ENCODE measurements at places on chromosomes 4 and X.

GRCh38 chr4:124304941-124305340 is 407.6 kb downstream of the ANKRD50 start:
- no peak for DNase-seq

GRCh38 chr4:84583876-84584380 is 1.0 kb downstream of the CDS1 start:
- DNase-seq: no peak

GRCh38 chr4:155539746-155540145 is 126.9 kb upstream of the GUCY1A1 start:
- DNase-seq: no peak

- DNase-seq: no peak
Measured at GRCh38 chr4:56102601-56103000, 153.9 kb downstream of the CEP135 start.

DNA sequence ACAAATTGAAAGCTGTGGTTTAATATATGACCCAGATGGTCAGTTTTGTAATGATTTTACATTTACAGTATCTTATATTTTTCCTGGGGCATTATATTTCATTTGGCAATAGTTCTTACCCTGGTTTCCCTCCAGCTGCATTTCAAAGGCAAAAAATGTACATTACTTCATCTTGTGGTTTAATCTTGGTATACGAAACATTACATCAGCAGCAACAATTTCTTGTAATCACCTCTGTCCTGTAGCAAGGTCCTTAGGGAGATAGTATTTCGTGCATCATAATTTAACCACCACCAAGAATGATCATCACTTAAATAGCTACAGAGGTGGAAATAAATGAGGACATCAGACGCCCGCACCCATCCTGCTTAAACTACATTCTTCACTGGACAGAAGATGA is 48.8 kb downstream of the HS6ST2 start:
- no peak for DNase-seq

DNA sequence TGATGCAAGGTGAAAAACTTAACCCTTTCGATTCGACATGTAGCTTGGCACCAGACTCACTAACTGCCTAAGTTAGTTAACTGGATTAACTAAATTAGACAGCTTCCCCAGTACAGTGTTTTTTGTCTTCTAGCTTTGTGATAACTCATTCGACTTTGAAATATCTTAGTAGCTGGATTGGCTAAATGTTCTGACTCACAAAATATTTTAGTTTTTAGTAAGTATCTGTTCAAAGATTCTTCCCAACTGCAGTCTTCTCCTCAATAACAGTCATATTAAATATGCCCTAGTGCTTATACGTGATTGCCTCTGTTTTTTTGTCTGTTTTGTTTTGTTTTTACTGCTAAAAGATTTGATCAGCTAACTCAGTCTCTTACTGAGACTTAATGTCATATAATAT is 102.9 kb downstream of the KCNIP4 start:
- DNase-seq: no peak

- DNase-seq: peak; percentile 8
Measured at GRCh38 chr4:154082760-154083535, 294.1 kb upstream of the SFRP2 start.

GRCh38 chr4:70606459-70606858 is 14.4 kb downstream of the AMBN start:
- no peak for DNase-seq

DNA sequence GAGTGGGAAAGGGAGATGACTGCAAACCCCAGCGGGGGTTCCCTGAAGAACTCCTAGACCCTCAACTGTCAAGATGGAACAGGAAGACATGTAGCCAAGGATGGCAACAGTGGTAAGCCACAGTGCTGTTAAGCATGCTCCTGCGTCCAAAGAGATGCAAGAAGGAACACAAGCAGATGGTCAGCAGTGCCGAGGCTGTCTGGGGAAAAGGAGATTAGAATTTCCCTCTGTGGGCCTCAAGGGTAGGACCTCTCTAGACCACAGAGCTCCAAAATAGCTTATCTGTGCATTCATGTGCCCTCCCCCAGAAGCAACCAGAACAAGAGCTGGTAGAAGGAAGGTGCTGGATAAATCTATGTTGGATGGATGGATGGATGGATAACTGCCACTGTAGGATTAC is 82.0 kb upstream of the CPEB2 start:
- DNase-seq: no peak

GRCh38 chr4:87017580-87018342 is 83.0 kb downstream of the AFF1 start:
- no peak for DNase-seq

DNA sequence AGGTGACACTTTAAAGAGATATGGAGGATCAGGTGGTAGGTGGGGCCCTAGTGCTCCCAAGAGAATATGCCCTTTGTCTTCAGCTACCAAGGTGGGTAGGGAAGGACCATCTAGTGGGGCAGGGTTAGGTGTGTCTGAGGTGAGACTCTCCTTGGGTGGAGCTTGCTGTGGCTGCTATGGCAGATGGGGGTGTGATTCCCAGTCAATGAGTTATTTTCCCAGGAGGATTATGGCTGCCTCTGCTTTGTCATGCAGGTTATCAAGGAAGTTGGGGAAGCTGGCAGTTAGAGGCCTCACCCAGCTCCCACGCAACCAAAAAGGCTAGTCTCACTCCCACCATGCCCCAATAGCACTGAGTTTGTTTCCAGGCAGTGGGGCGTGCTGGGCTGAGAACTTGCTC is 18.0 kb upstream of the SPIN2A start:
- DNase-seq: no peak

- DNase-seq: no peak
Measured at GRCh38 chrX:13165266-13166189, 121.1 kb upstream of the FAM9C start.

GRCh38 chr4:123438031-123438430 is 41.4 kb downstream of the SPRY1 start:
- no peak for DNase-seq

DNA sequence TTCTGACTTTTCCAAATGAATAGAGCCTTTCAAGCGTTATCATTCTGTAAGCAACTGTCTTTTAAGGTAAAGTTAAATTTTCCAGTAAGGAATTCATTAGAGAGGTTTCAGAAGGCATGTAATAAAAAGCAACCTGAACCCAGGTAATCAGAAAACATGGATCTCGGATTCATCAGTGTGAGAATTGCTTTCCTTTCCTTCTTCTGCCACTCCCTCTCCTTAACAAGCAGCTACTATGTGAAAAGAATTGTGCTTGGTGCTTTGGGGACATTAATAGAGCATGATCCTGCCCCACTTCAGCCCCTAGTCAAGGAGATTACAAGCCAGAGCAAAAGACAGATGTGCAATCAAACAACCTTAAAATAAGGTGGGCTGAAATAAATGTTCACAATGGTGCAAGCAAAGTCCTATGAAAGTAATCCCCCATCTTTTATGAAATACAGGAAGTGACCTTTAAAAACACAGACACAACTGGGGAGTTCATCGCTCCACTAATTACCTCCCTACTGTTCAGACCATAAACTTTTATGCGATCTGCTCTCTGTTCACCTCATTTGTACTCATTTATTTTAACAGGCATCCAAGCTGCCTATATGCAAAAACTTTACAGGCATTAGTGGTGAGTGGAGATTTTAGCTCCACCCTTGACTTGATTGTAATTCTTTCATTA is 122.9 kb upstream of the RASGEF1B start:
- DNase-seq: no peak

GRCh38 chr4:135418353-135418752 is 1216.8 kb upstream of the PABPC4L start:
- DNase-seq: peak; percentile 0

DNA sequence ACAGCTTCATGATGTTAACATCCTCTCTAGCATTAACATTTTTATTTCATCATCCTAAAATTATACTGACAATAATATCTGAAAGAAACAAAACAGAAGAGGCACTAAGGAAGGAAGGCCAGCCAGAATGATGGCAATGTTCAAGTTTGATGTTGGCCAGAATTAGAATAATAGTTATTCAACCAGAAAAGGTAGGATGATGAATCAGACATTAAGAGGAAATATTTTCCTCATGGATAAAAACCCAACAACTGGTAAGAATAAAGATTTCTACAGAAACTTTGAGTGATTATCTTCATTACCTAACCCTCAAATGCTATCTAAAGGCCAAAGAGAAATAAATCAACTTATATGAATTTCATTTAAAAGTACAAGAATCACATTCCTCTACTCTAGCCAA is 105.2 kb downstream of the PDE5A start:
- no peak for DNase-seq

DNA sequence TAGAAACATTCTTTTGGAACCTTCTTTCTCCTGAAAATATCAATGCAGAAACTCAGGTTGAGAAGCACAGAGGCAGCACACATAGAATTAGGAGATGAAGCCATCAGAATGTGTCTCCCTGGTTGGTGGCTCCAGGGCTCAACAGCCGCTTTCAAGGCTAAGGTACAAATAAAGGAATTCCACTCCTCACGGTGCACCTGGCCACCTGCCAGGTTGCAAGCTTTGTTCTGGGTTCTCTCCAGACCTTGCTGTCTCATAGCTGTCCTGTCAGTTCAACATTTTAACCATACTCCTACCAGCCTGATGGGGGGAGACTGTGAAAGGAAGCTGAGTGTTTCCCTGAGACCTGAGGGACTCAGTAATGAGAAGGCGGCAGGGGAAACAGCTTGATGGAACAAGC is 96.3 kb upstream of the HPF1 start:
- DNase-seq: no peak

DNA sequence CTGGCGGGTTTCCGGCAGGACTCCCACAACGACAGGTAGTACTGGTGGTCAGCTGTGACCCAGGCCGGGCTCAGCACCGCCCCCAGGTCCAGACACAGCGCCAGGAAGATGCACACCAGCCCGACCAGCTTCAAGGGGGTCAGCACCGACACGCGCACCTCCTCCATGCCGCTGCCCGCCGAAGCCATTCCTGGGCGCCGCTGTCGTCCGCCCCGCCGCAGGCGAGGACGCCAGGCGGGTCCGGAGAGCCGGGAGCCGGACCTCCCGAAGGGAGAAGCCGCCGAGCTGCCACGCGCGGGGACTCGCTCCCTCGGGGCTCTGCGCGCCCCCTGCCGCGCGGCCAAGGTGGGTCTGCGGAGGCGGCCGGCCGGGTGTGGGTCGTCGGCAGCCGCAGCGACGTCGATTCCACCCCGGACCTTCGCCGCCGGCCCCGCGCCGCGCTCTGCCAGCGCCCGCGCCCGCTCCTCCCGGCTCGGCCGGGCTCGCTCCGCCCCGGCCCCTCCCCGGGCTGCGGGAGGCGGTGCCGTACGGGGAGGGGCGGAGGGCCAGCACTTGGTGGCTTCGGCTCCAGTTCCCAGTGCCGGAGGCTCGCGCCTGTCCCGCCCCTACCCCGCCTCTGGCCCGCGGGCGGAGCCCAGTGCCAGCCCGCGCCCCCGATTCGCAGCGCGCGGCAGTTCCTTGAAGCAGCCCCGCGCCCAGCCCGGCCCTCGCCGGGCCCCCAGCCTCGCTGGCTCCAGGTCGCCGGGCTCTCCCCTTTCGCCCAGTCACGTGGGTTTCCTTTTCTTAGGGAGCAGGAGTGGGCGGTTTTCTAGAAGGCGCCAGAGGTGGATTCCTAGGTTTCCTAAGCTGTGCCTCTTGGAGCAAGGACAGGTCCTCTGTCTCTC is at the start of gene TMEM47:
TMEM47 (minus strand) TSS at position 444 of the 884 bp plus-strand sequence; CDS start at position 188, 256 bp downstream.
- no peak for DNase-seq

DNA sequence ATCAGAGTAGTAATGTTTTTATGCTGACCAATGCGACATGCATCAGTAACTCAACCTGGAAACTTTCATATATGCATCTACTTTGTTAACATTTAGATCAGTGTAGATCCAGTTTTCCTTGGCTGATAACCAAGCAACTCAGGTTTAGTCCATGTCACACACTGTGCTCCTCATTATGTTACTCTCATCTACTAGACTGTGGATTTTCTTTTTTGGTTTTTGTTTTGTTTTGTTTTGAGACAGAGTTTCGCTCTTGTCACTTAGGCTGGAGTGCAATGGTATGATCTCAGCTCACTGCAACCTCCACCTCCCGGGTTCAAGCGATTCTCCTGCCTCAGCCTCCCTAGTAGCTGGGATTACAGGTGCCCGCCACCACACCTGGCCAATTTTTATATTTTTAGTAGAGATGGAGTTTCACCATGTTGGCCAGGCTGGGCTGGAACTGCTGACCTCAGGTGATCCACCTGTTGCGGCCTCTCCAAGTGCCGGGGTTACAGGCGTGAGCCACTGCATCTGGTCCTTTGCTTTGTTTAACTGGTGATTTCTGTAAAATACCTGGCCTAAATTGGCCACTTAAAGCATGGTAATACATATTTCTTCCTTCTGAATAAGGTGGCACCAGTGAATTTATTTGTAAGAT is 48.6 kb downstream of the SMARCAD1 start:
- no peak for DNase-seq

DNA sequence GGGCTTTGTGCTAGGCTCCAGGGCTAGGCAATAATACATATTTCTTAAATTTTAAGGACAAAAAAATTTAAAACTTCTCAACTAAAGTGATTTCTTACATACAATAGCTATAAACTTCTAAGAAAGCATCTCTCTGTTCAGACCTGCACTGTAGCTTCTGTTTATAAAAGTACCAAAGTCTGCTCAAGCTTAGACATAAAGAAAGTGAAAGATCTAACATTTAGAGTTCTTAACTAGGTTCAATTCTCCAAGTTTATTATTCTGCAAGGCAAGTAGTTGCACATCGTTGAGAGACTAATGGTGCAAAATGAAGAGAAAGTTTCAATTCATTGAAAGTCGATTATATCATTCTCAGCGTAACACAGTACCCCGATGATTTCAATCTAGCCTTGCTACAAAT is 857.4 kb upstream of the HTR2C start:
- DNase-seq: no peak

DNA sequence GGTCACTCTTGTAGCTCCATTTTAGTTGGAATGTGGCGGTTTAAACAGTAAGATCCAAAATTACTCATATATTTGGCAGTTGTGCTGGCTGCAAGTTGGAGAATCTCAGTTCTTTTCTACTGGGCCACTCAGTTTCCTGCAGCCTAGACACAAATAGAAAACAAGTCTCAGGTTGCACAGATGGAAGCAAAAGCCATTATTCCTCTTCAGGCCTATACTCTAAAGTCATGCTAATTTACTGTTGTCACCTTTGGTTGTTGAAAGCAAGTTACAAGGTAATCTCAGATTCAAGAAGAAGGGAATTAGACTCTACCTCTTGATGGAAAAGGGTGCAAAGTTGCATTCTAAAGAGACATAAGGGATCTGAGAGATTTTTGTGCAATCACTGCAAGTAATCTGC is 345.4 kb downstream of the ADAM29 start:
- no peak for DNase-seq

DNA sequence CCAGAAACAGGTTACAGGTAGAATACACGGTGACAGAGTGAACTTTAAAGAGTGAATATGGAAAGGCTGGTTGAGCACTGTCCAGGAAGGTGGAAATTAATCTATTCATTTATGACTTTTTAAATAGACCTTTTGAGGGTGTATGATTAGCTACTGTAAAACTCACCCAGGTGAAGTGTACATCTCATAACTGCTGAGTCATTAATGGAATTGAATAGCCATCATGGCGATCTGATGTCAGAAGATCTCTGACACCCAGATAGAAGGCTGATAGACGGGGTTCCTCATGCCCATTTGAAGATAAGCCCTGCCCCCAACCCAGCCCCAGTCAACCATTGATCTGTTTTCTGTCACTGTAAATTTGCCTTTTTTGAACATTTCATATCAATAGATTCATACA is 84.0 kb downstream of the PRSS12 start:
- no peak for DNase-seq

- no peak for DNase-seq
Measured at GRCh38 chr4:81845761-81846160, 374.1 kb upstream of the RASGEF1B start.

GRCh38 chr4:22787753-22788375 is 95.1 kb downstream of the GBA3 start:
- DNase-seq: no peak

Measured in OCI-LY7 (cell line).